ENCODE measurements at places on chromosomes 12 and 14.

- DNase-seq: no peak
Observed at GRCh38 chr12:18629445-18629844, 108.4 kb downstream of the PLCZ1 start.

DNA sequence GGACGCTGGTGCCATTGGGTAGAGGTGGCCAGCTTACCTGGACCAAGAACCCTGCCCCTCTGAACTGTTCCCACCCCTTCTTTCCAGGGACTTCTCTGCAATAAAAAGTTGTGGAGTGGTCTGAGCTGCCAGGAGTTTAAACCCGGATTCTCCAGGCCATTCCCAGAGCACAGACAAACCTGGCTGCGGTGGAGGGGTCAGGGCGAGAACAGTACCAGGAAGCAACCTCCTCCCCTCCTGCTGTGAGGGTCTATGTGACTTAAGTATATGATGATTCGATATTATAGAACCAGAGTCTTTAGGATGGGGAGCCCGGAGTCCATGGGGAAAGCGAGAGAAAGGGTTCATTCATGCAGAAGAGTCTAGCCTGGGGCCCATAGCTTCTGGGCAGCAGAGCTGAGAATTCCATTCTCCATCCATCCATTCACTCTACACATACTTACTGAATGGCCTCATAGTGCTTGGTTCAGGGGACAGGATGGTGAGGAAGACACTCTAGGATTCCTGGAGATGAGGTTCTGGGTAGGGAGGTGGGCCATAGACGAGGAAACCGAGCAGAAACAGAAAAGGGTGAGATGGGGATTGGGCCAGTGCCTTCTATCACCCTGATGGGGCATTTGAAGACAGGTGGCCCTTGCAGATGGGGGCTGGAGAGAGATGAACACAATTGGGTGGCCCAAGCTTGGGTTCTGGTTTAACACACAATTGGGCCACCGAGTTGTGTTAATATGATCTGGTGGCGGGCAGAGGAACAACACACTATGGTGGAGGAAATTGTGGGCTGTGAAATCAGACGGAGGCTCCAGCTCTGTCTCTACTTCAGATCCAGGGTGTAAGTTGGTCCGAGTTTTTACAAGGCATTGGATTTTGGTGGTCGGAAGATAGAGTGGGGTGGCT lies 5.2 kb downstream of the KRT86 start:
- no peak for DNase-seq

DNA sequence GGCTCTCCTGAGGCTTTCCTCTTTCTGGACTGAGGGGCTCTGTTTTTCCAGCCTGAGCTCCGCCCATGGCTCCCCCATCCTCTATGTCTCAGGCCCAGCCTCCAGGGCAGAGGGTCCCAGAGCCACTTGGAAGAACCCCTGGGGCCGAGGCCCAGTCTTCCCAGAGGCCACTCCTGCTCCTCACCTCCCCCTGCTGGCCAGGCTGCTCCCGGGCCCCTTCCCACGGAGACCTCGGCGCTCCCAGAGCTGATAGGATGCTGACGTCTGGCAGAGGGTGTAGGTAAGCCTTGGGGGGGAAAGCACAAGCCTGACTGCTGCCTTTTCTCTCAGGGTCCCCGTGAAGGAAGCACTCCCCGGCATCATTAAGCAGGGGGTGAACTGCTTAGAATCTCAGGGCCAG lies 51.4 kb downstream of the ERH start:
- no peak for DNase-seq

- DNase-seq: peak; percentile 23
Observed at GRCh38 chr12:81573228-81573627, 185.9 kb downstream of the PPFIA2 start.

GRCh38 chr14:68340262-68340661 lies 452.6 kb downstream of the ZFP36L1 start:
- DNase-seq: no peak

DNA sequence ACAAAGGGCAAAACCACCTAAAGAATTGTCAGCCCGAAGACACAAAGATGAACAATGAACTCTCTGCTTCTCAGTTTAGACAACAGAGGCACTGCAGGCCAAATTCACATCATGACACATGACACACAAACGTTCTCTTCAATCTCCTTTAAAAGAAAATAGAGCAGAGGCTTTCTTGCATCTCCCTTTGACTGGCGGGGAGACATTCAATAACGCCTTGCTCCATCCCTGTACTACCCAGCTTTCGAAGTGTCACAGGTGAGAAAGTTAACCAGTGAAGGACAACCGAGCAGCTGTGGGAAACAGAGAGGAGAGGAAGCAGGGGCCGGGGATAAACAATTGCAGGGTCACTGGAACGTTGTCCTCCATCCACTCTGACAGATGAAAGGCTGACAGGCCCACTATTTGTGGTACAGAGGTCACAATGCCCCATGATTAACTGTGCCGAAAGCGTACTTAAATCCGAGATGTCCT lies 130.8 kb downstream of the PHLDA1 start:
- DNase-seq: no peak

- DNase-seq: no peak
Observed at GRCh38 chr12:6987956-6988553, 17.3 kb downstream of the EMG1 start.

GRCh38 chr14:38481952-38482678 lies 226.2 kb upstream of the CLEC14A start:
- no peak for DNase-seq

GRCh38 chr12:80101126-80101525 lies 1.8 kb downstream of the OTOGL start:
- no peak for DNase-seq

DNA sequence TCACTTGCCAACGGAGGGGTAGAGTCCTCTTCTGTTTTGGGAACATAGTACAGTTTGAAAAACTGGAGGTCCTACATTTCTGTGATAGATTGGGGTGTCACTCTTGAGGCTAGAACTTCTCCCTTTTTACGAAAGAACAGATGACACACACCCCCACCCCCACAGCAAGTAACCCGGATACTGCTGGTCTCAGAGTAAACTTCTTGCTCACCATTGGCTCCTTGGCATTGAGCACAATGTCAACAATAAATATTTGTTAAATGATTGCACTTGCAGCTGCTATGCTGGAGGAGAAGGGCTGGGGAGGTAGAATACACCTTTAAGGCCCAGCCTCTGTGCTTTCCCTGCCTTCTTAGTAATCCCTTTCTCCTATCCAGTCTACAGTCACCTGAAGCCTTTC lies 149.8 kb downstream of the TGFB3 start:
- DNase-seq: no peak

GRCh38 chr12:122870867-122871664 lies 24.9 kb downstream of the VPS37B start:
- no peak for DNase-seq

DNA sequence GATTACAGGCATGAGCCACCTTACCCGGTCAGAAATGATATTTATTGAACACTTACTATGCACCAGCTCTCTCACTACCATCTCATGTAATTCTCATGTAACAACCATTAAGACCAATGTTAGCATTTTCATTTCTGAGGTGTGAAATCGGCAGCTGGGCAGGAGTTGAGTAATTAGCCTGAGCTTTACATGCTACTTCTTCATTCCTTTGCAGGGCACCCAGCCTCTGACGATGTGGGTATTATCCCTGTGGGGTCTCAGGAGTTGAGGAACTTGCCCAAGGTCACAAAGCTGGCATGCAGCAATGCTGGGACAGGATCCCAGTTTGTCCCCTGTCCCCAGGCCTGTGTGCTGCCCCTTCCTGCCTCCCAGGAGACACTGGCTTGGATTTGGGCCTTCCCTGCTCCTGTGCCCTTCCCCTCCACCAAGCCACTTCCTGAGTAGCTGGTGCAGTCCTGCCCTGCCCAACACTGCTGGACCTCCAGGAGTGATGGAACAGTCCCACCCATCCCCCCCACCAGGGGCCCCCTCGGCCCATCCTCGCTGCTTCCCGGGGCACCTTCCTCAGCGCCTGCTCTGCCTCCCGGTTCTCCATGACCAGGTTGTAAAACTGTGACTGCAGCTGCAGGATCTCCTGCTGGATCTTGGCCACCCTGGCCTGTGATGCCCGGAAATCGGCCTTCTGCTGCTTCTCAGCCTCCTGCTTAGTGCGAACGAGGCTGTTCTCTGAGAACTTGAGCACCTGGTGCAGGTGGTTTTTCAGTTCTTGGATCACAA lies 14.7 kb downstream of the RITA1 start:
- no peak for DNase-seq

DNA sequence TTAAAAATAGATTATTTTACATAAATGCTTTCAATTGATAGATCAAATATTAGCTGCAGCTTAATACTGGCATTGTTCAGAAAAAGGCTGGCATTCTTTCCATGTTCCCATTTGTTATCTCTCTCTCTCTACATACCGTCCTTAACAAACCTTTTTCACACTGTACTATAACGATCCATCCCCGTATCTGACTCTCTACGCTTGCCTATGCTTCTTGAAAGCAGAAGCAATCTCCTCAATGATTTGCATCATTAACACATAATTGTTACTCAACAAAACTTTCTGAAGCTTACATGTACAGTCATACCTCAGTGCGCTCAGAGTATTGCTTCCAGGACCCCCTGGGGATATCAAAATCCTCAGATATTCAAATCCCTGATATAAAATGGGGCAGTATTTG lies 89.7 kb downstream of the TMTC1 start:
- DNase-seq: no peak

DNA sequence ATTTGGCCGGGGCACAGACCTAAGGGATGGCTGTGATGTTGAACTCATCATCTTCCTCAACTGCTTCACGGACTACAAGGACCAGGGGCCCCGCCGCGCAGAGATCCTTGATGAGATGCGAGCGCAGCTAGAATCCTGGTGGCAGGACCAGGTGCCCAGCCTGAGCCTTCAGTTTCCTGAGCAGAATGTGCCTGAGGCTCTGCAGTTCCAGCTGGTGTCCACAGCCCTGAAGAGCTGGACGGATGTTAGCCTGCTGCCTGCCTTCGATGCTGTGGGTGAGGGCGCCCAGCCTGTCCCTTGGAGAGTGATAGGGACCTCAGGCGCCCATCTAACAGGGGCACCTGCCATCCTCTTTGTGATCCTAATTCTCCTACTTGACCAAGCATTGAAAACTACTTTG lies 12.4 kb downstream of the OAS3 start:
- DNase-seq: no peak

DNA sequence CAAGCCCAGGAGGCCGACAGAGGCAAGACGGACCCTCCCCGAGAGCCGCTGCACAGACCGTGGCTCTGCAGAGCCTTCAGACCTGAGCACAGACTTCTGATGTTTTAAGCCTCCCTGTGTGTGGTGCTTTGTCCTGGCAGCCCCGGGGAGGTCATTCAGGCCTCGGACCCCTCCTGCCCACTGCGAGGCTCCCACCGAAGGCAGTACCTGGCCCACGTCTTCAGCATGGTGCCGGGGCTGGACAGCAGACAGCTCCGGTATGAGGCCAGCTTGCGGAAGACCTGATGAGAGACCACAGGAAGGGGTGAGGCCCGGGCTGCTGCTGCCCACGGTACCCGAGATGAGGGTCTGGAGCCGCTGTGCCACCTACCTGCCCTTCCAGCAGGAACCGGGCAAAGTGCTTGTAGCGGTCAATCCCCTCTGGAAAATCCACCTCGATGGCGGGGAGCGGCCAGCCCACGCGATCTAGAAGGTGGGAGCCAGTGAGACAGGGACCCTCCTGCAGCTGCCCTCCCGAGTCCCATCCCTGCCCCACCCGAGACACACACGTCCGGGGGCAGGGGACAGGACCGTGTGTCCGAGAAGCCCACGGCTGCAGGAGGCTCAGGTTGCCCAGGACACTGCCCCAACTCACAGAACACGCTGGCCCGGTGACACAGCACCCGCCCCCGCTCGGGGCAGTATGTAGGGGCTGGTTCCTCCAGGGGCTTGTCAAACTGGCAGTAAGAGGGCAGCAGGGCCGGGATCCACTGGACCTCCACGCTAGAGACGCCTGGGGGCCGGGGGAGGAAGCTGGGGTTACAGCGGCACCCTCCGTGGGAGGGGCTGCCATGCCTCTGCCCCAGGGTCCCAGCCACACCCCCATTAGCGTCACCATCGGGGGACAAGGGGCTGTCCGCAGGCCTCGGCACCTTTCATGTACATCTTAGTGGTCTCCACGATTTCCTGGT lies 35.6 kb upstream of the UBC start:
- DNase-seq: no peak

DNA sequence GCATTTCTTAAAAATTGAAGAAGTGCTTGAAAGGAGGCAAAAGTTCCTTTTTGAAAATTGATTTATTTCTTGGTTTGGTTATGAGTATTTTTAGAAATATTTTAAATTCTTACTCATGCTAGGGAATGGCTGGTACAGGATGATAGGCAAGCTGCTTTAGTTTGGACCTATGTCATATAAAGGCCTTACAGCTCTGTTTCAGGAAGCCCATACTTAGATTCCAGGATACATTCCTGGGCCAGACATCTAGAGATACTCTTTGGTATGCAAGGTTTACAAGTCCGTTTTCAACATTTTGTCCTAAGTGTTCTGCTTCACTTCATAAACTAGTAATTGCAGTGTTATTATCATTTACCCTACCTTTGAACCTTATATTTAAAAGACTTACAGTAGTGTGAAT lies 186.8 kb downstream of the FUT8 start:
- DNase-seq: peak; percentile 10
